ENCODE measurements at places on chromosomes 5 and 9. TPM values are rescaled to one million over a fixed set of nuclear protein-coding genes. Genes with fewer than 3 reads are reported as not detected.

Gene CCNH
- total RNA-seq: 38.5 TPM

Gene ADCY2
- total RNA-seq: not detected

Gene IL3
- total RNA-seq: not detected

Gene CDC25C
- 36.2 TPM for total RNA-seq

Gene SETD9
- 7.3 TPM for total RNA-seq
